Heart left ventricle (tissue), 16 donors: ENCODE measurements at places on chromosomes 2 and 18. TPM values are rescaled to one million over a fixed set of nuclear protein-coding genes. Genes with fewer than 3 reads are reported as not detected.
A peak's percentile ranks its signal among the peaks of the same experiment; 100 is the strongest.

SLC30A3 gene
- 5.6 TPM for polyA plus RNA-seq

RAB17 gene
- 5.6 TPM for polyA plus RNA-seq

DNA sequence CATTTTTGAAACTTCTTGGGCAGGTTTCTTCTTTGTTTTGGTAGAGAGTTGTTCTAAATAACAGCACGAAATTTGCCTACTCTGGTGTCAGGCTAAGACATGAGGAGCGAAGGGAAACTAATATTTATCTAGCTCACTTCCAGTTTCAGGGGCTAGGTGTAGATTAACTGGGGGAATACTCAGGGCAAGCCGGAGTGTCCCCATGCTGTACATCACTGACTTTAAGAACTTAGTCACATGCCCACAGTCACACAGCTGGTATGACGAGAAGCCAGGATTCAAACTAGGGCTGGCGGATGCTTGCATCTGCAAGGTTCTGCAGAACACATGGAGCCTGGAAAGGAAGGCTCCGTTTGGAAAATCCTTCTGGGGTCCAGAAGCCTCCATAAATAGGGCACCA lies 133.3 kb downstream of the ALPK2 start:
- DNase-seq = no peak

DNA sequence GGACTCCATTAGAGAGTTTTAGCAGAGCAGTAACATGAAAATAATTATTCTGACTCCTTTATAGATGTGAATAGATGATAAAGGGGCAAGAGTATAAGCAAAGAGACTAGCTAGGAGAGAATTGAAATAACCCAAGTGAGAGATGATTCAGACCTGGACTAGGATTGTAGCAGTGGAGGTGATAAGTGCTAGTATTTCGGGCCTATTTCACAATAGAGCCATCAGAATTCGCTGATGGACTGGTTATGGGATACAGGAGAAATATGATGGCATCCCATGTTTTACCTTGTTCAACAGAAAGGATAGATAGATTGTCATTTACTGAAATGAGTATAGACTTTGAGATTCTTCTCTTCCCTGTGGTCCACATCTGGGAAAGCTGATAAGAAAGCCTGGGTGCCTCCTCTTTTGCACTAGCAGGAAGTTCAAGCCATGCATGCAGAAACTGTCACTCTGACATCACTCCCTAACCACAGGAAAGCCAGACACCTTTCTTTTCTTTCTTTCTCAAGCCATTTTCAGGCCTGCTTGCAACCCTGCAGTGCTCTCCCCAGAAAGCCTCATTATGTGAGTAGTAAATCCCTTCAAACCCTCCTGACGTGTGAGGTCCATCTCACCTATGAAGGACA lies 25.3 kb downstream of the DYNAP start:
- no peak for DNase-seq

GRCh38 chr18:38940475-38940862 lies 1374.9 kb upstream of the CELF4 start:
- DNase-seq = no peak

MAP2 gene
- 3.2 TPM for polyA plus RNA-seq

- no peak for DNase-seq
These were observed 481.9 kb downstream of the TMX3 start for GRCh38 chr18:68233018-68233417.

GRCh38 chr18:2508678-2509077 lies 62.6 kb downstream of the METTL4 start:
- DNase-seq = no peak

- DNase-seq = no peak
These were observed 13.3 kb downstream of the TUBB6 start for GRCh38 chr18:12321333-12321732.

FEV gene
- not detected for polyA plus RNA-seq

REG3A gene
- 1.3 TPM for polyA plus RNA-seq

GRCh38 chr18:551404-552061 lies 28.6 kb upstream of the CETN1 start:
- no peak for DNase-seq

DNA sequence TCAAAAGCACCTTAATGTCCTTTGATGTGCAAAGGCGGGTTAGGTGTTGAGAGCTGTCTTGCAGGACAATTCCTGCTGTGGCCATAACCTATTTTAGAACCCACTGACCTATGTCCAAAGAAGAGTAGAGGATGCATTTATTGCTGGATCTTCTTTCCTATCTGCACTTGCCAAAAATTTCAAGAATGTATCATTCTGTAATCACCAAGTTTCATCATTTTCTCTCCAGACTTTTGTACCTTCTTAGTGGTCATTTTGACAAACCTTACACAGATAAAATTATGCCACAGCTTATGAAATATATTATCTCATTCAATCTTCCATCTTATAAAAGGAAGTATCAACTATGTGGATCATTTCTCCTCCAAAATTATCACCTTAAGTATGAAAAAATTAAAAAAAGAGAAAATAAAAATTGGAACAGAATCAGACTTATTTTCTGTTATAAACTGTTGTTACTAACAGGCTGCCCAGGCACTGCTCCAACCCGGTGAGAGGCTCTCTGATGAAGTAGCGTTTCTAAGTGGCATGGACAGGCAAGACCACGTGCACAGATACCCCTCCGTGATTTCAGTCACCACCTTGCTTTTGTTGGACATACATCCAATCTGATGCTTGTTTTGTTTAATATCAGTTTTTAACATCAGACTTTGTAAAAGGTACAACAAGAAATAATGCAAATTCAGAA lies 559.9 kb upstream of the ID2 start:
- no peak for DNase-seq

DNA sequence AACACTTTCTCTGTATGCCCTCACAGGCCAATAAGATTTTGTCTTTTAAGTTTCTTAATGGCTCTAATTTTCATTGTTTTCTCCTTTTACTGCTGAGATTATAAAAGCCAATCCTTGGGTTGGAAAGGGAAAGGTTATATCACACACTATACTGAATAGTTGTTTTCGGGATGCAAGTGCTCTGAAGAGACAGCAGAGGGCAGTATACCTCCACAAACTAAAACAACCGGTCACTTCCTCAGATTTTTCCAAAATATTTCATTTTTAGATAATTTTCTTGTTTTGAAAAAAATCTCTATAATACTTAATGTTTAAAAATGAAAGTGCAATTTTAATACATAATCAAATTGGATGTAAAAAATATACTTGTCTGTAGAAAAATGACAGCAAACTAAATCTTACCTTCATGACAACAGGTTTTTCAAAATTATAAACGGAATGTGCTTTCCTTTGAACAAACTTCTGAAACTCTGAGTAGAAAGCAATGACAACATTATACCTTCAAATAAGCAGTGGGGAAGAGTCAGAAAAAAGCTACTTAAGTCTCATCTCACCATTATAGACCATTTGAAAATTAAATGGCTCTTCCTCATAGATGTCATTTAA lies 82.7 kb downstream of the ORC4 start:
- no peak for DNase-seq

DNA sequence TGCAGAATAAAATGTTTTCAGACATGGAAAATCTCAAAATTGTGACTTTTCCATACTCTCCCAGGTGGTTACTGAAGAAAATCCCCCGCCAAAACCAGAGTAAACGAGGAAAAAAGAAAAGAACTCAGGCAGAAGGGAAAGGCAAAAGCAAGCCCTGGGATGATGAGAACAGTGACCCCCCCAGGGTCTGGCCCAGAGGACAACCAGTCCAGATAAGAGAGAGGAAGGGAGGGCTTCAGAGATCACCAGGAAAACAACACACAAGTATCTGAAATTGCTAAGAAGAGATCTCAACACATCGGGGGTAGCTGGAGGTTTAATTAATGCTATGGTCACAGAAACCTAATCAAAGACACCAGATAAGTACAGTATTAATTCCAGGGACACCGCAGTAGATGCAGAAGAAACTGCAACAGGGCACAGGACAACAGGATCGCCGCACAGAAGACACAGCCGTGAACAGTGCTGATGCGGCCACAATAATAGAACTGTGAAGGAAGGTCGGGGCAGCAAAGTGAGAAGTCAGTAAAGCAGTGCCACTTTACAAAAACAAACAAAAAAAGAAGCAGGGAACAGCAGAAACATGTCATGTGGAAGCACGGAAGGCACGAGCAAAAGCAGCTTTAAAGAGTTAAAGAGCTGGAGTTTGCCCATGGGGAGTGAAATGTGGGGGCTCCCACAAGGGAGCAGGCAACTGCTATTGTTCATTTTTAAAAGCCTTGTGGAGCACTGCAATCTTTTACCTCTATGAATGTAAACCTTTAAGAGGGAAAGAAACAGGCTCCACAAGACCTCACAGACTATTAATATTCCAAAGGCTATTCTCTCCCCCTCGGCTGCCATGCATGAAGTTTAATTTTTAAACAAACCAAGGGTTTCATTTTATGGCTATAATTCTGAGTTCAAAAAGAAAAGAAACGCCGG lies 28.4 kb downstream of the FAM168B start:
- no peak for DNase-seq

CNRIP1 gene
- 6.6 TPM for polyA plus RNA-seq

GRCh38 chr2:120994301-120994995 lies 258.8 kb downstream of the GLI2 start:
- DNase-seq = no peak

GRCh38 chr2:230797515-230798495 lies 66.9 kb upstream of the ITM2C start:
- no peak for DNase-seq

- DNase-seq = no peak
These were observed 14.7 kb upstream of the METAP1D start for GRCh38 chr2:171985076-171985475.

OTOS gene
- not detected for polyA plus RNA-seq

DNA sequence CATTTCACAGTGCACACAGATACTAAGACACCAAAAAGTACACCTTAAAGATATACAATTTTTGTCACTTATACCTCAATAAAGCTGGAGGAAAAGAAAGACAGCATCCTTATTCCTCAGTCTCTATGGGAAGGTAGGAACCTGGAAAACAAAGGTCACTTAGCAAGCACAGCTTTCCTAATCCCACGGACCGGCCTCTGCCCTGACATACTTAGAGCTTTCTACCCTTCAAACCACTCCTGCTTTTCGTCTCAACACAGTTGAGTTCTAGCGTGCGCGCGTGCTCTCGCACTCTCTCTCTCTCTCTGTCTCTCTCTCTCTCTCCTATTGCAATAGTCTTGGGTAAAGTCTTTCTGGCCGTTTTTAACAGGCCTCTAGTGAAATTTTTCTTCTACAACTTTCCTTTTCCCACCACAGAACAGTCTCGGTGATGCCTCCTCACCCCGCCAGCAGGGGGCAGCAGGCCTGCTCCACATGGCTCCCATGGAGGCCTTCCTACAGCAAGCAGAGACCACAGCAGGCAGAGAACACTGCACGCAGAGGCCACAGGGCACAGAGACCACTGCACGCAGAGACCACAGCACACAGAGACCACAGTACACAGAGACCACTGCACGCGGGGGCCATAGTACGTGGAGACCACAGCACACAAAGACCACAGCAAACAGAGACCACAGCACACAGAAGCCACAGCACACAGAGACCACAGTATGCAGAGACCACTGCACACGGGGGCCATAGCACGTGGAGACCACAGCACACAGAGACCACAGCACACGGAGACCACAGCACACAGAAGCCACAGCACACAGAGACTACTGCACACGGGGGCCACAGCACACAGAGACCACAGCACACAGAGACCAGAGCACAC lies 106.9 kb downstream of the FBXO15 start:
- no peak for DNase-seq

- no peak for DNase-seq
These were observed 64.0 kb upstream of the YWHAQ start for GRCh38 chr2:9694661-9695234.

DNA sequence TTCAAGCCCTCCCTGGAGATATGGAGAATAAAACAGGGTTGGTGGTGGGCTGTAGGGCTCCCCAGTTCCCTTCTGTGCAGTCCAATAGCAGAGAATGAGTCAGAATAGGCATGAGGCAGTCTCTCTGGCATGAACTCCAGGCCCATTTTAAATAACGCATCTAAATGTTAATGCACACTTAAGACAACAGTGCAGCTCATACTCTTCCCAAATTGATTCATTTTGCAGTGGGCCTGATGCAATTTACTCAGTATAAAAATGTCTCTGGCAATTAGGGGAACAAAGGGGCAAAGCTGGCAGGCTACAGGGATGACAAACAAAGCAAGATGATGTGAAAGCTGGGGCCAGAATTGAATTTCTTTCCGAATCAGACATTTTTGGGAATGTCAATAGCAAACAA lies 402.8 kb downstream of the CLIP4 start:
- no peak for DNase-seq

GRCh38 chr2:176813621-176814049 lies 399.0 kb upstream of the HNRNPA3 start:
- no peak for DNase-seq

DNA sequence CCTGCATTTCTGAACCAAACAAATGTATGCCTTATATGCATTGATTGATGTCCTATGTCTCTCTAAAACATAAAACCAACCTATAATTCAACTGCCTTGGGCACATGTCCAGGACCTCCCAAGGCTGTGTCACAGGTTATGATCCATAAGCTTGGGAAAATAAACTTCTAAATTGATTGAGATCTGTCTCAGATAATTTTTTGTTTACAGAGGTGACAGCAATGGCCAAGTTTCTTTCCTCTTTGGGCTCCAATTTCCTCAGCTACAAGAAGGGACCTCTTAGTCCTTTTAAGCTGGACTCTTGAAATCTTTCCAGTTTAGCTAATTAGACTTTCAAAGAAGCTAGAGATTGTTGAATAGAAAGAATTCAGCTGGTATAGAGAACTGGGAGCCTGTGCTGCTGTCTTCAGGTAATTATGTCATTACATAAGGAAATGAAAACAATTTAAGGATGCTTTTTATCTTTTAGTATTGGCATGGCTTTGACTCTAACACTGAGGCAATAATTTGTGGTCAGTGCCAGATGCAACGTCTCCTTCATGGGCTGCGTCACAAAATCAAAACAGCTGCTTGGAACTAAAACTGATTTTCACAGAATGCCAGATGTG lies 412.1 kb upstream of the TRIB2 start:
- no peak for DNase-seq

DNA sequence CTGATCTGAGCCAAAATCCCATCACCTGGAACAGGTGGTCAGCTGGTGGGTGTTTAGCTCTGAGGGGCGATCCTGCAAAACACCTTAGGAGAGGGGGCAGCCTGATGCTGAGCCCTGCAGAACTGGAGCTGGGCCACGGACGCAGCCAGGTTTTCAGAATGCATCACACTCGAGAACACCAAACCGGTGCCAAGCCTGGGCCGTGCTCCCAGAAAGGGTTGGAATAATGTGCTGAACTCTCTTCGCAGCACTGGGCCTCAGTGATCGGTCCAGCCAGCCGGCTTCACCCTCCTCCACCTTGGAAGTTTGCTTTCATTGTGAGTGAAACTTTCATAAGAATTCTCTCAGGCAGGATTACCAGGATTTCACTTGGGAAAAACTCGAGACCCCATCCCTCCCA lies 56.5 kb upstream of the TTC39C start:
- DNase-seq = peak; percentile 86

TANC1 gene
- polyA plus RNA-seq = 26.6 TPM

EMX1 gene
- polyA plus RNA-seq = not detected

DNA sequence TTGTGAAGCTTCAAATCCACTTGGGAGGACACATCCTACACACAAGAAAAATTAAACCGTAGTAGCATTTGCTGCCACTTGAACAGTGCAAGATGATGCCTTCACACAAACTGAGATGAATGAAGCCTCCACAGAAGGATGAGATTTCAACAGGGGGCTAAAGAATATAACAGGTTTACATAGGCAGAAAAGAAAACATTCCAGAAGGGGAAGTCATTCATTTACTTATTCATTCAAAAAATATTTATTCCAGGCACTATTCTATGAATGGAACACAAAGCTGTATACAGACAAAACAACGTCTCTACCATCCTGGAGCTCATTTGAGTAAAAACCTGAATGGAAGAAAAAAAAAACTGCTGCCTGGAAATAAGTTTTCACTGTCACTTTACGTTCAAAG lies 170.5 kb downstream of the CDH20 start:
- DNase-seq = no peak
